Pericardium fibroblast (primary cell): ENCODE measurements at places on chromosomes 2 and 18. TPM values are rescaled to one million over a fixed set of nuclear protein-coding genes. Genes with fewer than 3 reads are reported as not detected.

The FAM237A gene
- not detected in 2 replicates for total RNA-seq

The HRH4 gene
- not detected in 2 replicates for total RNA-seq

The GAD1 gene
- not detected in 2 replicates for total RNA-seq

The KCNK3 gene
- total RNA-seq: 0.09 and 1.6 TPM in 2 replicates

The SCG2 gene
- total RNA-seq: 0.47 TPM in 1 of 2 replicates, not detected in the other

The KLHL41 gene
- 0.12 and 4.6 TPM in 2 replicates for total RNA-seq

The CCDC74A gene
- 12.3 and 16.9 TPM in 2 replicates for total RNA-seq

The HK2 gene
- 12.6 and 40.0 TPM in 2 replicates for total RNA-seq

The PIAS2 gene
- 10.0 and 12.9 TPM in 2 replicates for total RNA-seq

The B3GNT7 gene
- 0.09 and 0.23 TPM in 2 replicates for total RNA-seq

The PPM1G gene
- 49.5 and 66.2 TPM in 2 replicates for total RNA-seq

The CYP27C1 gene
- 0.51 and 0.58 TPM in 2 replicates for total RNA-seq

The SCN3A gene
- not detected in 2 replicates for total RNA-seq

The MREG gene
- 1.0 and 1.1 TPM in 2 replicates for total RNA-seq

The YIPF4 gene
- 15.9 and 31.3 TPM in 2 replicates for total RNA-seq

The IAH1 gene
- total RNA-seq: 61.8 and 62.3 TPM in 2 replicates

The LRRTM4 gene
- not detected in 2 replicates for total RNA-seq

The SIGLEC15 gene
- not detected in 2 replicates for total RNA-seq

The LIMS1 gene
- total RNA-seq: 38.2 and 59.5 TPM in 2 replicates

The LOXHD1 gene
- total RNA-seq: not detected in 2 replicates

The RAMP1 gene
- 18.0 and 21.4 TPM in 2 replicates for total RNA-seq

The STARD6 gene
- not detected in 2 replicates for total RNA-seq

The PXDN gene
- 356 and 392 TPM in 2 replicates for total RNA-seq

The LAMA3 gene
- total RNA-seq: 3.5 and 7.8 TPM in 2 replicates

The ARID5A gene
- 6.1 and 8.3 TPM in 2 replicates for total RNA-seq

The ASXL2 gene
- 5.1 and 6.6 TPM in 2 replicates for total RNA-seq

The GATA6 gene
- total RNA-seq: 36.8 and 89.5 TPM in 2 replicates

The GAL3ST2 gene
- not detected in 2 replicates for total RNA-seq

The BARD1 gene
- 5.6 and 7.6 TPM in 2 replicates for total RNA-seq

The RNMT gene
- total RNA-seq: 13.5 and 16.2 TPM in 2 replicates

The CLEC4F gene
- total RNA-seq: not detected in 2 replicates

The ZFAND2B gene
- 26.0 and 28.9 TPM in 2 replicates for total RNA-seq

The SIX3 gene
- not detected in 2 replicates for total RNA-seq

The ERMN gene
- total RNA-seq: not detected in 2 replicates
